ENCODE measurements at places on chromosomes 3 and 15.

DNA sequence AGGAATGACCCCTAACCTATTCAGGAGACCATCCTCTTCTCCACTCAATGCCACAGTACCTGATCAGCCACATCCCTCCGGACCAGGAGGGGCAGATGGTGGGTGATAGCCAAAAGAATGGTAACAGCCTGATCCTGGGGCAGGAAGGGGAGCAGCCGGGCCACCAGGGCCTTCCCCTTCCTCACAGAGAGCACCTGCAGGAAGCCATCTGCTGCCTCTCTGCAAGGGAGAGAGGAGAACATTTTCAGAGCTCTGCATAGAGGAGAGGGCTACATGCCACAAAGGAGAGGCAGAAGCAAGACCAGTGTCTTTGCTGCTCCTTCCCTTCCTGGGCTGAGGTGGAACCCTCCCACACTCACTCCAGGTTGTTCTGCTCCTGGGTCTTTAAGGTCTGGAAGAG, 5.5 kb upstream of the SPG11 start:
- no peak for DNase-seq

- no peak for DNase-seq
These were observed 106.3 kb upstream of the DLG1 start for GRCh38 chr3:197404754-197405153.

DNA sequence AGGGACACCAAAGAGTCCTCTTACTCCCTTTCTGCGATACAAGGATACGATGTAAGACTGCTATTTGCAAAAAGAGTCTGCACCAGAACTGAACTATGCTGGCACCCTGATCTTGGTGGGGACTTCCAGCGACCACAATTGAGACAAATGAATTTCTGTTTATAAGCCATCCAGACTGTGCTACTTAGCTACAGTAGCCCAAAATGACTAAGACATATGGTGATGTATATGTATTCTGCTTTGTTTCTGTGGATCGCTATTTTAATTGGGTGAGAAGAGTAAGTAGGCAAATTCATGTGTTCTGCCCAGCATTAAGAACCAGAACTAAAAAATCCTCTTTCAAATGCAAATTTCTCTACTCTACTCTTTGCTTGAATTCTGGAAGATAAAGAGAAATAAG, 720.9 kb downstream of the DIPK2A start:
- no peak for DNase-seq

DNA sequence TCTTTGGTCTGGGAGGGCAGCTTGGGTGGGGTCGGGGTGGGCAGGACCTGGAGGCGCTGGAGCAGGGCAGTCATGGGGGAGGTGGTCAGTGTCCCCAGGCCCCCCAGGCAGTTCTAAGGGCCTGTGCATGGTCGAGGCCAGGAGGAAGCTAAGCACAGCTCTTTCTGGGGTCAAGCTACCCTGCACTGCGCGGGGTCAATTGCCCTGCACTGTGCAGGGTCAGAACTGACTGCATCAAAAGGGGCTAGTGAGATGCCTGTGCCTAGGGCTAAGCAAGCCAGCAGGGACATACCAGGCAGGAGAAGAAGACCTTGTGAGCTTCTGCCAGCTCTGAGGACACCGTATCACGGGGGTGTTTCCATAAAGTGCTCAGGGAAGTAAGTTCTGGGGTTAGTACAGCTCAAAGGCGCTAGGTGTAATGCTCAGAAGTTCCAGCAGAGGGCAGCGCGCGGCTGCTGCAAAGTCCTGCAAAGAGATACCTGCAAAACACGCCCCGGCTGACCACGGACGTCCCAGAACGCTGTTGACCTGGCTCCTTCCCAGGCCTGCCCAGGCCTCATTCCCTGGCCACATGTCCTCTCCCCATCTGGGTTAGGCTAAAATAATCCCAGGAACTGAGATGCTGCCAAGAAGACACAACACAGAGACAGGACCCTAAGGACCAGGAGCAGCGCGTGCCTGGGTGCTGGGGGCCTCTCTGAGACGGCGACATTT, 18.8 kb upstream of the IQSEC1 start:
- DNase-seq = peak; percentile 16

- DNase-seq = no peak
These were observed 46.0 kb upstream of the FURIN start for GRCh38 chr15:90822204-90822955.

DNA sequence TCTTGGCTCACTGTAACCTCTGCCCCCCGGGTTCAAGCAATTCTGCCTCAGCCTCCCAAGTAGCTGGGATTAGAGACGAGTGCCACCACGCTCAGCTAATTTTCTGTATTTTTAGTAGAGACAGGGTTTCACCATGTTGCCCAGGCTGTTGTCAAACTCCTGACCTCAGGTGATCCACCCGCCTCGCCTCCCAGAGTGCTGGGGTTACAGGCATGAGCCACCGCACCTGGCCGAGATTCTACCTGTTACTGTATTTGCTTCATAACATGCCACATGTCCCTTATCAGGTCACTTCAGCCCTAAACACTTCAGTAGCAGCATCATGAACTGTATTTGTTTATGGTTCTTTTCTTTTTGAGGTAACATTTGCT, 7.5 kb upstream of the LCTL start:
- DNase-seq = no peak

DNA sequence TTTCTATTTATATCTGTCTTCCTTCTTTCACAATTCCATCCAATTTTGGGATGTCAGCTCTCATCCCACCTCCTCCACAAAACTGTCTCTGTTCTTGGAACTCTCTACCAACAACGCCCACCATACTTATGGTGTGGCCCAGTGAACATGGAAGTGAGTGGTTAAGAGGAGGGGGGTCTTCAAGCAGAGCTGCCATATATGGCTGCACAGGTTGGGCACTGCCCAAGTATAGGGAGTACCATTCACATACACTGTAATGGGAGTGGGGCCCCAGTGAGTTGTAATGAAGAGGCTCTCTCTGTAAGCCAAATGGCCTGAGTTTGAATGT, 7.9 kb upstream of the CAMK1 start:
- DNase-seq = no peak

GRCh38 chr3:149575961-149576564, 81.8 kb downstream of the WWTR1 start:
- DNase-seq = peak; percentile 47

GRCh38 chr3:153051427-153052095, 110.5 kb upstream of the RAP2B start:
- DNase-seq = no peak

GRCh38 chr3:170751899-170752293, 118.1 kb downstream of the RPL22L1 start:
- no peak for DNase-seq

DNA sequence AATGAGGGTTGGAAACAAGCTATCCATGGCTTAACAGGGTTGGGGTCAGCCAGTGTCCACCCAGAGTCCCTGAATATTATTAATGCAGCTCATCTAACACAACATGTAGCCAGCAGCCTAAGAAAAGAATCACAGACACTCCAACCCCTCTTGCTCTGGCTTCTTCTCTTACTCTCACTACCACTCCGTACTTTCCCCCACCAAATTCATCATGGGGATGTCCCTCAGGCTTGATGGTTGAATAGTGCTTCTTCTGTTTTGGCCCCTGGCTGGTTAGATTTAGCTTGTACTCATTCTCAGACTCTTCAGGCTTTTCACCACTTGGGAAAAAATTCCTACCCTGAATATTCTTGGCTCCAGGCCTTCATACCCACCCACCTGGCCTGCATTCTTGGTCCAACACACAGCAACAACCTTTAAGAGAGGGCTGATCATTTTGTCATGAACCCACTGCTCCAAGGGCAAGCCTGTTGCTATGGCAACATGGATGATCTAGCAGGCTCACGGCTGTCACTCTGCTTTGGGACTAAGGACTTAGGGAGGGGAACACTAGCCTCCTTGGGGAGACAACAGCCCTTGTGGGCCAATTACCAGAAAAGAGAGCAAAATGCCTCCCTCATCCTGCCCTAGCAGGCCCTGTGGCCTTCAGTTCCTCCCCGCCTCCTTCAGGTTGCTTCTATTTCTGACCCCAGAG, 9.4 kb upstream of the MED12L start:
- peak; percentile 40 for DNase-seq

DNA sequence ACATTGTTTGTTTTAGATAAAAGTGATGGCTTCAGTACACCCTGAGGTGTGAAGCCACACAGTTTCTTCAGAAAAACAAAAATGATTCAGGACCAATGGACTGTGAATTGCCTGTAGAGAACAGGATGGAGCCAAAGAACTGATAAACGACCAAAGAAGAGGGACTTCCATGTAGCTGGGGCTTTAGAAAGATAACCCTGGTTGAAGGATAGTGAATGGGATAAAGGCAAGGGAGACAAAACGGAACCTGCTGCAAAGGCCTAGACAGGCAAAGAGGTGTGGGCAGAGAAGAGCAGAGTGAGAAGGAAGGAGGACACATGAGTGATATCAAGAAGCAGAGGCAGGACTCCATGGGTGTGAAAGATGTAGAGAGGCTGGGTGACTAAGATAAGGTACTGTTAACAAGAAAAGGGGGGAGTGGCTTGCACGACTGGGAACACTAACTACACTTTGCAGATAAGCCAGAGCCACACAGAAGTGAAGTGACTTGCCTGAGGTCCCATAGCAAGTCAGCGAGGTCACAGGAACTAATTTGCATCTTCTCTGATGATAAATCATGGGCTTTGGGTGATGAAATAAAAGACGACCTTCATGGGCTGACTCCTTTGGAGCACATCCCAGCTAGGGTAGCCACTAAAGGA, 44.3 kb downstream of the RAB6B start:
- DNase-seq = no peak

- DNase-seq = peak; percentile 11
These were observed 13.1 kb upstream of the BLOC1S6 start for GRCh38 chr15:45573961-45574629.

DNA sequence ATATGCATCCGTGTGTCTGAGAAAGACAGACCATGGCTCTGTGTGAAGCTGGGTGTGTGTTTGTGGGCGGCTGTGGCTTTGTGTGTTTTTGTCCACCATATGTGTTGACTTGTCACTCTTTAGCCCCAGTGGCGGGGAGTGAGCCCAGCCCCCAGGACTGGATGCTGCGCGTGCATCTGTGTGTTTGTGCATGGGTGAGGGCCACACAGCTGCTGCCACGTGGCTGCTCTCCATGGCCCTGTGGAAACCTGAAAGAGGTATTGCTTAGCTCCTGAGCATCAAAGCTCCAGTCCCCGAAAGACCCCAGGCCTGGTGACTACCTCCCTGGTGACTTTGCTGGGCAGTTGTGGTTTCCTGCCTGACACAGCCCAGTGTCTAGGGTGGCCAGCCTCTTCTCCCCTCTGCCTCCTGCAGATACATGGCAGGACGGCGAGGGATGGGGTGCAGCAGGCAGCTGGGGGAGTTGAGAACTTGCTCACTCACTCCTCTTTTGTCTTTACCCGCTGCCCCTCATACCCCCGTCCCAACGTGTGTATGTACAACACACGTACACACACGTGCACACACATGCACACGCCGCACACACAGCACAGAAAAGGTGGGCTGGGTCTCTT, 6.5 kb downstream of the EPHB3 start:
- no peak for DNase-seq

Data from NCI-H1436 (cell line).